Activated T-helper 2 cell treated with anti-CD3 and anti-CD28 coated beads, Interferon-gamma antibody, Interleukin-2, Interleukin-4, amounts not matched to agents 10 μg/mL and 5 μg/mL and 100 μg/mL, durations not matched to agents 14 hours and 24 hours and 36 hours (primary cell): ENCODE measurements at places on chromosomes 3 and 15. TPM values are rescaled to one million over a fixed set of nuclear protein-coding genes. Genes with fewer than 3 reads are reported as not detected.
A peak's percentile ranks its signal among the peaks of the same experiment; 100 is the strongest.

Gene SPTBN5
- total RNA-seq, result 0.41 and 0.90 TPM in 2 replicates

Gene GOLGA8J
- not detected in 2 replicates for total RNA-seq

Gene ARPP21
- total RNA-seq, result 0.14 TPM in 1 of 2 replicates, not detected in the other

Gene SLC28A2
- total RNA-seq, result not detected in 2 replicates

Gene TTC14
- 48.6 and 50.0 TPM in 2 replicates for total RNA-seq

Gene GCNT3
- not detected in 2 replicates for total RNA-seq

Gene CHRD
- 0.07 TPM in 1 of 2 replicates, not detected in the other for total RNA-seq

Gene LYZL4
- total RNA-seq, result not detected in 2 replicates

Gene WDR93
- not detected in 2 replicates for total RNA-seq

Gene PGBD4
- total RNA-seq, result 3.4 and 3.7 TPM in 2 replicates

Gene DUOX1
- 0.37 and 0.50 TPM in 2 replicates for total RNA-seq

Gene BNIP2
- 59.4 and 60.5 TPM in 2 replicates for total RNA-seq

GRCh38 chr3:122609798-122610559, 32.5 kb downstream of the PARP15 start:
- DNase-seq, result peak; percentile 22

- no peak for DNase-seq
These were observed 15.4 kb downstream of the PLXNA1 start for GRCh38 chr3:126998320-126998719.

DNA sequence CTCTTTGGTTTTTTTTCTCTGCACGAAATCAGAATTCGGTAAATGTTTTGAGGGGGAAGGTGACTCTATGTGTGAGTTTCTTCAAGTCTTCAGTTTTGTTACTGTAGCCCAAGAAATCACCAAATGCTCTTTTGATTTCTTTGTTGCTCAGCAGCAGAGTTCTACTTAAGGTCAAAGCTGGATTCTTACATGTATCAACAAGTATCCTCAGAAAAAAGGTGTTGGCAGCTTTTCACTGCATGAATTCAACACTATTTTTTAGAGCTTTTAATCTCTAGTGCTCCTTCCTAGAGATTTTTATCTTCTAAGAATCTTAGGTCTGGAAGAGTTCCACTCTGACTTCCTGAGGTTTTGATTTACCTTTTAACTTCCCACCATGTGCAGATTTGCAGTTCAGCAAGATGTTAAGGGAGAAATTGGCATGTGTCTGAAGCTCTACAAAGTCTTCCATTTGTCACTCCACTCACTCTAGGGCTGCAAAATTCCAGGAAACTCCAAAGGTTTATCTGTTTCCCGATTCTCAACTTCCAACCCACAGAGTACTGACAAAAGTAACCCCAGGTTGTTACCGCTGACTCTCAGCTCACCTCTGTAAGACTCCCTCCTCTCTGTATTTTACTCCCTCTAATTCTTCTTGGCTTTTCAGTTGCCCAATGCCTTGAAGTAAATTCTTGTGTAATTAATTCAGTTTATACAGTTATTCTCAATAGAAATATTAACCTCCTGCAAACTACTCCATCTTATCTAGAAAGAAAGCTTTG, 13.3 kb upstream of the CD200 start:
- no peak for DNase-seq

DNA sequence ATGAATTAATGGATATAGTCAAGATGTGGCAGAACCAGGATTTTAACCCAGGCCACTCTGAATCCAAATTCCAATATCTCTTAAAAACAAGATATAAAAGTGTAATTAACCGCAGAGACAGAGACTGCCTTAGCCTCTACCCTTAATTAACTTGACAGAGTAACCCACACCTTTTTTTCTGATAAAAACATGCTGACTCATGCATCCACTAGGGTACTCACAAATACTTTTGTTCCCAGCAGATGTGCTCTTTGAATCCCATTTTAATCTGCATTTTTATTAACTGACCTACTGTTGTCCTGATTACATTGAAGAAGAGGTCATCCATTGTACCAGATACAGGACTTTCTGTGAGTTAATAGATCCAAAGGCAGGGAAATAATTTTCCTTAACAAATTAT, 278.3 kb downstream of the CHL1 start:
- no peak for DNase-seq

DNA sequence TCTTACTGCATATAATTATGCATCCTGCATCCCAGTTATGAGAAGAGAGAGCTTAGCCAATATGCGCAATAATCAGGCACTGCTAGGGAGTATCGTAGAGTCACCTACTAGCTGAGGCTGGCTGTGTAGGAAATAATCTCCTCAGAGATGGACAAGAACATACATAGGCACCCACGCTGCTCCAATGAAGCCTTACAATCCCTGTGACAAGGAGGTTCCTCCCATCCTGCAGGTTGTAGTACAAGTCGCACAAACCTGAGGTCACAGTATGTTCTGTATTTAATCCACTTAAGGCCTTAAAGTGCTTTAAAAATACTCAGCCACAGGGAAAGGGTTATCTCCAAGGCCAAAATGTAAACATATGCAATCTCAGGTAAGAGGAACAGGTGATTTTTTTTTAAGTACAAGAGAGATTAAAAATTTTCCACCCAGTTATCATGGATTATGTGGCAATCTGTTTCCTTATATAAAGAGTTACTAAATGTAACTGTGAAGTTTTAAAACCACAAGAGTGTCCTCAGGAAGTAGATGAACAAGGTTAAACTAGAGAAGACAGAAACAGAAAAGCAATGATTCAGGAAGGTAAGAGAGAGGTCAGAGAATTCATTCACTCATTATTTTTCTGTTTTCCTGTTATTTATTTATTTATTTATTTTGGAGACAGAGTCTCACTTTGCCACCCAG, 7.5 kb upstream of the COLQ start:
- DNase-seq, result no peak

DNA sequence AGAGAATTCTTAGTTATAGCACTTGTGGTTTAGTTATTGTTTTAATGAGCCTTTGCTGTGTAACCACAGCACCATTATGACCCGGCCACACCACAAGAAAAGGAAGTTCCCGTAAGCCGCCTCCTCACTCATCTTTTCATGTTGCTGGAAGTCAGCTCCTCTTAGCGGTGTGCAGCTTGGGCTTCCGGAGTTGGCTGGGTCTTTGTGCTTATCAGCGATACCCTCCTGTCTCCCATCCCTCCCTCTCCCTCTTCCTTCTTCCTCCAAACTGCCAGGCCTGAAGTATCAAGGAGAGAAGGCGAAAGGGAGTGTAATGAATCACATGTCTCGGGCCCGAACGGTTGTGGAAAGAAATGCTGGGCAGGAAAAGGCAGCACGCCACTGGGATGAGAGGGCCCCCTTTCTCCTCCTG, 353.5 kb downstream of the MCTP2 start:
- peak; percentile 74 for DNase-seq

DNA sequence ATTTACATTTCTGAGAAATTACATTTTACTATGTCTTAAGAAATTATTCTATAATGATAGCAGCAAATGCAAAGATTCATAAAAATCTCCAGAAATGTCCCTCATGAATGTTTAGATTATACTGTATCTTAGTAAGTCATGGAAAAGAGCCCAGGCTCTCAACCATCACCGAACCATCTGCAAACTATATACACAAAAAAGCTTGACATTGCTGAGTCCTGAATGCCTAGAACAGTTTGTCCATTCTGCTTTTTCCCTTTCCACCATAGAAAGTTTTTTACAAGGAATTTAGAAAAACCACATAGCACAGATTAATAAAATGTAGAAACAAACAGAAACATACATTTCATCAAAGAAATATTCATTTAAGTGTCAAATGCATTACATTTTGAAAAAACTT, 83.6 kb downstream of the MYO9A start:
- DNase-seq, result no peak

GRCh38 chr15:77069521-77070121, 1.3 kb downstream of the TSPAN3 start:
- no peak for DNase-seq

GRCh38 chr15:25230442-25230841, 208.4 kb downstream of the UBE3A start:
- no peak for DNase-seq

DNA sequence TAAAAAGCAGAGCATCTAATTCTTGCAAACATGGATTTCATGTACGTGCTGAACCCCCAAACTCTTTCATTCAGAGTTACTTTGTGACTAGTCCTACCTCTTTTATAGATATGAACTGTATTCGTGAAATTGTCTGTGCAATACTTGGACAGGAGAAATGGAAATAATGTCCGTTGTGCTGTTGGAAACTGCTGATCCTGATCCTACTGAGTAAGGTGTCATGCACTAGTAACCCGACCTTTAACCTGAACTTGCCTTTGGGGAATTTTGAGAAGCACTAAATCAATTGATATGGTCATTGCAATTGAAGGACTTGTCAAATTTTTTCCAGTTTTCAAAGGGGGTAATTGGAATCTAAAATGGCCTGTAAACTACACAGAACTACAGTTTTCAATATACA, 856.4 kb downstream of the ROBO1 start:
- no peak for DNase-seq

DNA sequence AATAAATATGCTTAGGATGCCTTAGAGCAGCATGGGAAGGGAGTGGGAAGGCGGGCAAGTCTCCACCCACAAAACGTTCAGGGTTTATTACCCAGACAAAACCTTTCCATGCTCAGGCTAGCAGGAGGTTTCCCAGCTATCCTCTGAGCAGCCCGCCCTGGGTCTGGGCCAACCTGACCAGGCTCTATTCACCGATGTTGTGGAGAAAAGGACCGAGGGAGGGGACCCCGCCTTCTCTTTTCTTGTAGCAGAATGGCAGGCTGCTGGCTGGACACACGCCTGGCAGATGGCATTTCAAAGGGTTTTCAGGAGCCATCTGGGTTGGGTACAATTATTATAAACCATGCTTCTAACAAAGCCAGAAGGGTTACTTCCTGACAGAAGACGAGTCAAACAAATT, 540.9 kb downstream of the MAGI1 start:
- DNase-seq, result no peak

DNA sequence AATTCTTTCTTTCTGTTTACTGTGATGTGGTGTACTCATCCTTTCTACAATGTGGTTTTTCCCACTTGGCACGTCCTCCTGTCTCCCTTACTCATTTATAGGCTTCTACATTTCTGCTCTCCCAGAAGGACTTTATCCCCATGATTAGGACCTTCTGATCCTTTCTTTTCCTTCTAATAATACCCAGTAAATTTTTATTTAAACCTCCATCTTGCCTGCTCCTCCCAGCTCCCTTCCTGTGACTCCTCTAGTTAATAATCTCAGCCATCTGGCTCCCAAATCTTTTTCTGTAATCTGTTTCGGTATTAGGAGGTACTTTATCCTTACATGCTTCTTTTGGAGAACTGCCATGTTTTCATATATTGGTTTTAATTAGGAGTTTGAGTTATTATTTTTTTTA, 11.2 kb upstream of the P2RY1 start:
- DNase-seq, result no peak

DNA sequence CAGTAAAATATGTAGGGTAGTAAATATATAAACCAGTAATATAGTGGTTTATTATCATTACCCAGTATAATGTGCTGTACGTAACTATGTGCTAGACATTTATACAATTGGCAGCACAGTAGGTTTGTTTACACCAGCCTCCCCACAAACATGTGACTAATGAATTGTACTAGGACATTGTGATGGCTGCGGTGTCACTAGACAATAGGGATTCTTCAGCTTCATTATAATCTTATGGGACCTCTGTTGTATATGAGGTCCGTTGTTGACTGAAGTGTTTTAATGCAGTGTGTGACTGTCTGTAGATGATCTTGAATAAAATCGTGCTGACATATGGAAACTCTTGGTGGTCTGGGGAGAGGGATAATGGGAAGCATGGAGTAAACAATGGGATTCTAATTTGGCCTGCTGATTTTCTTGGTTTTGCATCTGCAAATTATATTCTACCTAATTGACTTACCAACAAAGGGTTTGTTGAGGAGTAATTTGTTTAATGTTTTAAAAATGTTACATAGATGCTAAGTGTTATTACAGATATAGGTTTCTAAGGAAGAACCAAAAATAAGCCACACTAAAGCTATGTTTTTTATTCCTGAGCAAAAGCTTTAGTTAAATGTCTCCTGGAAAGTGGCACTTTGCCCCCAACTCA, 496.5 kb upstream of the TBL1XR1 start:
- DNase-seq, result no peak

GRCh38 chr3:8608791-8609467, 35.7 kb downstream of the SSUH2 start:
- no peak for DNase-seq

- DNase-seq, result no peak
These were observed 11.4 kb downstream of the SPRED1 start for GRCh38 chr15:38263996-38264395.

DNA sequence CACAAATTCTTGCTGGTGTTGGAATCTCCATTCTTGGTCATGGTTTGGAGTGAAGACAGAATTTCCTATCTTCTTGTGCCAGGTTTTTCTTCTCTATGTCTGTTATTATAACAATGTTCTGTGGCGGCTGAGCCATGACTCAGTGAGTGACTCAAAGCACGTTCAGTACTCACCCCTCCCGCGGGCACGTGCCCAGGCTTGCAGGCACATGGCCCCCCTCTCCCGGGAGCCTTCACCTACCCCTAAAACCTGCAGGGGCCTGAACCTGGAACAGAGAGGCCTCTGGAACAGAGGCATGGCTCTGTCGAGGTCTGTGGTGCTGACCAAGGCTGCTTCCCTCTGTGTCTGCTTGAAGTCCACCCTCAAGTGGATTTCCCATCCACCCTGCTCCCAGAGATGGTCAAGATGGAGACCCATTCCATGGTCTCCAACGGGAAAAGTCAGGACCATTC, 27.6 kb downstream of the PLXNB1 start:
- DNase-seq, result peak; percentile 7

DNA sequence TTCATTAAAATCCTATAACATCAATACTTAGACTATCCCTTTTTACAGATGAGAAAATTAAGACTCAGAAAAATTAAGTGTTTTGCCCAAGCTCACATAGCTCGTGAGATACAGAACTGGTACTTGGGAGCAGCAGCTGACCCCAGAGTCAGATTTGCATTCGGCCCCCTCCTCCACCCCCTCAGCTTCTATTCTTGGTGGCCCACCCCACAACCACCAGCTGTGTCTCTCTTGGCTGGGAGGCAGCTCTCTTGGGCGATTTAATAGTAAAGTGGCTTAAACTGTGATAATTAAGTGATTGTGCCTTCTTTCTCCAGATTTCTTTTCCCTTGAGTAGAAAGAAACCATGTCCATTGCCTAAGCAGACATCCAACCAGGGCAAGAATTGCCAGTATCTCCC, 203.6 kb upstream of the PDZRN3 start:
- no peak for DNase-seq

DNA sequence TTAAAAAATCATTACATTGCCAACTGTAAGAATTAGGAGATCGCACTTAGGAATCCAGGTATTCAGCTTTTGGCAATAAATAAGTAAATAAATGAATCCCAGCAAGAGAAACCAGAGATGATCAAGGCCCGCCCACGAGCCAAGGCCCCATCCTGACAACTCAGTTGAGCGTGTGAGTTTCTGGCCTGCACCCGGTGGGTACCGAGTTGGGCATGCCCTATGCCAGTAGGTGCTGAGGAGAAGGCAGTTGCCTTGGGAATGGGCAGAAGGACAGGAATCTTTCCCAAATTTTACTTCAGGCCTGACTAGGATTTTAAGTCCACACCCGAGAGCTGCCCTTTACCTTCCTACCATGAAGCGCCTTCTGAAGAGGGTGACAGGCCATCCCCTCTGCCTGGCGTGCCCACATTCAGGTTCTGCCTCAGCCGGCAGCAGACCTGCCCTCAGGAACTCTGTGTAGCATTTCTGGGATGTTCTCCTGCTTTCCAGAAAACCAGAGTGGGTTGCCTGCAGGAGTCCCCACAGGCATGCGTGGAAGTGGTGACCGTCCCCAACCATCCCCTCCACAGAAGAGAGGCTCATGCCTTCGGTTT, 99.3 kb upstream of the ALDH1A3 start:
- peak; percentile 2 for DNase-seq

GRCh38 chr3:42654331-42655201, 1.1 kb downstream of the ZBTB47 start:
- DNase-seq, result no peak
